Activated naive CD4-positive, alpha-beta T cell (primary cell): ENCODE measurements at places on chromosomes 11 and 22.

- no peak for DNase-seq
Observed at GRCh38 chr11:74984730-74985129, 4.0 kb upstream of the NEU3 start.

DNA sequence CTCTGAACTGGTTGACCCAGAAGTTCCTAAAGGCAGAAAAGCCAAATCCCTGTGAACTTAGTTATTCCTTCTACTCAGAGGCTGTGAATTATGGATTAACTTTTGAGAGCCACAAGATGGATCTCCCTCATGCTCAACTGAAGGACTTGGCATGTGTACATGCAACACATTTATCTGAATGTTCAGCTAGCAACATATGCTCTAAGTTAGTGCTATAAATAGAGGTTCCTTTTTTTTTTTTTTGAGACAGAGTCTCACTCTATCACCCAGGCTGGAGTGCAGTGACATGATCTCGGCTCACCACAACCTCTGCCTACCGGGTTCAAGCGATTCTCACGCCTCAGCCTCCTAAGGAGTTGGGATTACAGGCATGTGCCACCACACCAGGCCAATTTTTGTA is 40.1 kb downstream of the EIF4ENIF1 start:
- no peak for DNase-seq

GRCh38 chr11:2072551-2073261 is 66.5 kb downstream of the IGF2 start:
- DNase-seq, result no peak

DNA sequence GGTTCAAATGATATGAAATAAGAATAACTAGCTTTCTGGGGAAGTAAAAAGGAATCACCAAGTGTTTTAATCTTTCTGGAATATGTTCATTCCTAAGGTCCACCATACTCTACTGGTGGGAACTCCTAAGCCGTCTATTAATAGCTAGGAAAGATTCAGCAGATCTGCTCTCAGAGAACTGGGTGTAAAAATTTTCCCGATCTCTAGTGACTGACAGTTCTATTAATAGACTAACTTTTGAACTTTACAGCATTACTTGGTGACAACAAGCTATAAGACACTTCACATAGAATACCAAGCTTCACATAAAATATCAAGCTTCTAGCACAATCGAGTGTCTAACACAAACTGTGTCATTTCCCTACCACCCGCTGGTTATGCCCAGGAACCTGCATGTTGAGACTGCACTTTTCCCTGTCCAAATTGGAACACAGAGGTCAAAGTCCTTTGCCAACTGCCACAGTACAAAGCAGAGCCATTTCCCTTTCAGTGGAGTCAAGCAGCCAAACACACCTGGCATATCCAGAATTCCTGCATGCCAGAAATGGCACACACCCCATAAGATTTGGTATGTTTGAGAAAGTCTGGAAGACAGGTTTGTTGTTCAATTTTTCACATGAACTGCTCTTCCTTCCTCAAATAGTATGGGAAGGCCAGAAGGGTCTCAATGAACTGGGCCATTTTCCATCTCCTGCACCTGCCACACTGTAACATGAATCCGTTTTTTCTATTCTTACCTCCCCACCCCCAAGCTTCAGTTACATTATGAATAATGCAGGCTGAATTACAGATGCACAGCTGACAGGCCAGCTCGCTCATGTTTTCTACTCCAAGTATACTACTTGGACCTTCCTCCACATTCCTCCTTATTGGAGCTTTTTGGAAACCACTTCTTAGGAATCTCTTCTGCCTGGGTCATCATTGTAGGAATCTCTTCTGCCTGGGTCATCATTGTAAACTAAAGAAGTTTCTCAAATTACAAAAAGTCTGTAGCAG is 3.7 kb downstream of the OSBP start:
- DNase-seq, result no peak

- no peak for DNase-seq
Observed at GRCh38 chr11:74950374-74950969, 1.4 kb downstream of the SPCS2 start.

- no peak for DNase-seq
Observed at GRCh38 chr22:46041642-46042041, 64.7 kb upstream of the WNT7B start.

DNA sequence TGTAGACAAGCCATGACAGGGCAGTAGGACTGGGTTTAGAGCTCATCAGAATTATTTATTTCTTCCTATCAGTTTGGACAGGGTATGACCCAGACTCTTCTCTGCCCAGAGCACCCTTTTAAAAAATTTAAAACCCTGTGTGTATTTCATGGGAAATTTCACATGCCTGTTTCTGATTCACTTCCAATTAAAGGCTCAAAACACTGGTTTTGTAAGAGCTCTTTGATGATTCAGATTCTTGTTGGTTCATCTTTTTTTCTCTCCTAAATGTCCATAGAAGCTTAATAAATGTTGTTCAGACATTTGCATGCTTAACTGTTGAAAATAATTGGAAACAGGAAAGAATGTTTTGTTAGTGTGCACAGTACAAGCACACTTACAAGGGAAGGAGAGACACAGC is 13.8 kb downstream of the FLI1 start:
- no peak for DNase-seq

DNA sequence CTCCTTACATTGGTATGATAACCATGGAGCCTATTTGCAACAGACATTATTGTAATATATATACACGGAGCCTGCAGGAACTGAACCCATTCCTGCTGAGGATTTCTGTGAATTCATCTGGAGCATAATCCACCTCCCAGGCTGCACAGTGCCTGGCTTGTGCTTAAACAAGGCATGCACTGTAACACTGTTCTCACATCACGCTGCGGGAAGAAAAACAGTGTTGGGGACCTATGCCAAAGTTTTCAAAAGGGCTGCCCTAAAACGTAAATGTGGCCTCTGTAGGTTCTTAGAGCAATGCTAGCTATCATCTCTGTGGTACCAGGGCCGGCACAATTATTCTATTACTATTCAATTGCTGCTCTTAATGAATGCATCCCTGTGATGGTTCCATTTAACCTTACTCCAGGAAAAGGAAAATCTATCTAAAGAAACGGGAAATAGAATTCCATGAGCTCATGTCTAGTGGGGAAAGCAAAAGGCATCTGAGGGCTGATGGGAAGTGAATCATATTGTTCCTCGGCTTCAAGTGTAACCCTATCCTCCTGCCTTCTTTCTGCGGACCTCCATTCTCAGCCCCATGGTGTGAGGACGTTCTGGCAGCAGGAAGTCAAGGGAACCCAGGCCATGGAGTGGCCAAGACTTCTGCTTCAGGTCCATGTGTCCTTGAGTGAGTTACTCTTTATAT is 525.5 kb downstream of the SOX6 start:
- DNase-seq, result no peak

GRCh38 chr11:129724866-129725265 is 90.8 kb upstream of the TMEM45B start:
- no peak for DNase-seq

GRCh38 chr22:33062361-33062760 is 4.2 kb upstream of the SYN3 start:
- DNase-seq, result no peak
